ENCODE measurements at places on chromosomes 5 and 9. TPM values are rescaled to one million over a fixed set of nuclear protein-coding genes. Genes with fewer than 3 reads are reported as not detected.

The NME5 gene
- not detected for total RNA-seq

The MCC gene
- 2.5 TPM for total RNA-seq

DNA sequence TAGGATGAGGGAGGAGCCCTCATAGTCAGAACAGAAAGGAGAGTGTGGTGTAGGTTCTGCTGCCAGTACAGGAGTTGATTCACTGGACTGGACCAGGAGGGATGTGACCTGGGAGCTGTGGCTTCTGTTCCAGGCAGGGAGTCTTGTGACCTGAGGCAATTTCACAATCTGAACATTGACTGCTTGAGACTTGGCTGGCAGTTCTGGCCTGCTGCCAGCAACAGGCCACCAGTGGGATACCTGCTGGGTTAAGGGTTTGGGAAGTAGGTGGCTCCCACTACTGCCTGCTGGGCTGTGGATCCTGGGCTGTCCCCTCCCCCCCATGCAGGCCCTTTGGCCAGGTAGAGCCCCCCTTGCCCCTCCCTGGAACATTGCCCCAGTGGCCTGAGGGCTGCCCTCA, 268.6 kb upstream of the ARRDC3 start:
- no peak for DNase-seq

GRCh38 chr5:79237740-79238560, 2.0 kb downstream of the JMY start:
- DNase-seq: no peak

- DNase-seq: no peak
Measured at GRCh38 chr9:38036359-38037084, 32.5 kb downstream of the SHB start.

GRCh38 chr9:29701971-29702370, 2128.7 kb upstream of the C9orf72 start:
- DNase-seq: no peak

- DNase-seq: no peak
Measured at GRCh38 chr9:83178717-83179116, 115.8 kb upstream of the RASEF start.

DNA sequence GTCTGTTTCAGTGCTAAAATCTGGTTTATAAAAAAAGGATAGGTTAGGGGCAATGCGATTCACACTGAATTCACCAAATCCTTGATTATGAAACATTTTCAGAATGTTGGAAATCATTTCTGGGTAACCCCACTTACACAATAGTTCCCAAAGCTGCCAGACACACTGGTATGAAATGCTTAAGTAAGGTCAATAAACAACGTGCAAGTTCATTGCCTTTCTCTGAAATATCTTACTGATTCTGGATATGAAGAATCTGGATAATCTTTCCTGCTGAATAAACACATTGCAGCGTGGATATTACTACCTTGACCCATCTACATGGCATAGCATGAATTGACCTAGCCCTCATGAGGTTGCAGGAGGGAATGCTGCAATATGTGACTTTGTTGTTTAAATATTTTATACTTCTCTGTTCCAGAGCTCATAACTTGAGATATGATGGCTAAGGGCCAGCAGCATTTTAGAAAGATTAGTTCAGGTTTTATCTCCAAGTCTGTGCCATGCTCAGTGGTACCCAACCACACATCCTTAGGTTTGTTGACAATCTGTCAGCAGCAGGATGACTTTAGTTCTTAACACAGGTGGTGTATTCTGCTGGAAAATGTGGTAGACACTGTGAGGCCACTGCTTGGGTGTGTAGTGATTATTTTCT, 121.0 kb downstream of the NREP start:
- DNase-seq: no peak

DNA sequence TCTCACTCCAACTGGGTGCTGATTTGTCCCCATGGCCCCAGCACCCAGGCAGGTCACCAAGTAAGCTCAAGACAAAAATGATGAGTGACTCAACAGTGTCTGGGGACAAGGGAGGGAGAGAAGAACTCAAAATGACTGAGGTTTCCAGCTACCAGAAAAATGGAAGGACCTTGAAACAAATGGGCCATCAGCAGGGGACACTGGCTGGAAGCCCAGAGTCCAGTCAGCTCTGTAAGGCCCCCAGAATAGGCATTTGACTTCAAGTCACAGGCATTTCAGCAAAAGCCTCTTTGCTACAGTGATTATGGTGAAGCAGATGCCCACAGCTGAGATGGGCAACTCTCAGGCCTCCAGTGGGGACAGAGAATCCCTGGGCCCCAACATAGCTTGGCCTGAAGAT, 139.0 kb upstream of the GABRP start:
- DNase-seq: no peak

GRCh38 chr5:134975843-134976242, 8.1 kb downstream of the CATSPER3 start:
- DNase-seq: no peak

DNA sequence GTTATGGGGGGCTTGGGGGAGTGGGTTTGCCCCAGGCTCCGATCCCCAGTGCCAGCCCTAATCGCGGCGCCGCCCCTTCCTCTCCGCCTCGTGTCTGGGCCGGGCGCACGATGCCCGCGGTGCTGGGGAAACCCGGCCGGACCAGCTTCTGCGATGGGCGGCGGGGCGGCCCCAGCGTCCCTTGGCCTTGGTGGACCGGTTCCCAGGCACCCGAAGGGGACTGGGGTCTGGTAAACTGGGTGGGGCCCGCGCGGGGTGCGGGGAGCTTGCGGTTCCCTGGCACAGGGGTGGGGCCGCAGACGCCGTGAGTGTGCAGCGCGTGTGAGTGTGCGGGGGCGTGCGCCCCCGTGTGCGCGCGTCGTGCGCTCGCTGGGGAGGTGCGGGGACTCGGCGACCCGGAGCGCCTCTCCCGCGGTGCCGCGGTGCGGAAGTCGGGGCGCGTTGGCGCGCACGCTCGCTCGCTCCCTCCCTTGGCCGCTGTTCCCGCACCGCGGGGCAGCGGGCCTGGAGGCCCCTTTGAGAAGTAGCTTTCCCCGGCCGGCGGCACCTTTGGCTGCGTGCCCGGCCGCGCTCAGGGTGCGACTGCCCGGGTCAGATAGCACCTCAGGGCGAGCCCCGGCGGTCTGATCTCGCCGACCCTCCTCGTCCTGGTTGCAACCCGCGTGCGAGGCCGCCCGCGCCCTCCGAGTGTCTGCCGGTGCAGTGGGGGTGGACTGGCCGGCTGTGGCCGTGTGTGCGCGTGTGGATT, 568 bp downstream of the MACIR start:
- peak; percentile 54 for DNase-seq

All from activated T-cell treated with anti-CD3 and anti-CD28 coated beads, Interleukin-2, amount 50 U/mL, for 4 hours (primary cell).